ENCODE measurements at places on chromosomes 5 and 9.

GRCh38 chr5:149561848-149562247 lies 10.6 kb upstream of the CSNK1A1 start:
- peak; percentile 98 for DNase-seq

DNA sequence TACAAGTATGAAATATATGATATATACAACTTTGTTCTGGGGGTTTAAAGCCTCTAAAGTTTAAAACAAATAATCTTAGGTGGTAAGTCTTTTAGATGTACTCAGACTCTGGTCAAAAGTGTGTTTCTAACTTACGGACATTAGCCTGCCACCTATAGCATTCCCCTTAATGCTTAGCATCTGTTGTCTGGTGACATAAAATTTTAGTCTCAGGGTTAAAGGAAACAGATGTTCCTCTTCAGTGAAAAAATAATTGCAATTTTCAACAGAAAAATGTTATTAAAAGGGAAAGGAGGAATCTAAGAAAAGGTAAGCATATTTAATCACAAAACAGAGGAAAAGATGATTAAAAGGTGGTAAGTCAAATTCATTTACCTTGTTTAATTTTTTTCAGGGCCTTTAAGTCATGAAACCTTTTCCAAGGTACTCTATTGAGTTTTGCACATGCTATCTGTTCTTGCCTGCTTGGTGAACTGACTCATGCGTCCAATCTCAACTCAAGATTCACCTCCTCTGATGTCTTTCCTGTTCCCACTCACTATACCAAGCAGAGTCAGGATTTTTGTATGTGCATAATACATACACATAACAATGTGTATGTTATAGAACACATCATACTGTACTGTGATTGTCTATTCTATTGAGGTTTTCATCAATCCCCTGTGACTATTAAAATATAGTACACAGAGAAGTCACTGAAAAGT lies 7.9 kb downstream of the TMEM167A start:
- no peak for DNase-seq

GRCh38 chr9:128055344-128056040 lies 11.6 kb downstream of the NAIF1 start:
- DNase-seq: peak; percentile 58

GRCh38 chr9:116646661-116647514 lies 40.2 kb upstream of the TRIM32 start:
- DNase-seq: peak; percentile 66

GRCh38 chr5:147648597-147648996 lies 133.9 kb downstream of the JAKMIP2 start:
- no peak for DNase-seq

- no peak for DNase-seq
These were observed 44.5 kb upstream of the SUSD3 start for GRCh38 chr9:93013856-93014582.

DNA sequence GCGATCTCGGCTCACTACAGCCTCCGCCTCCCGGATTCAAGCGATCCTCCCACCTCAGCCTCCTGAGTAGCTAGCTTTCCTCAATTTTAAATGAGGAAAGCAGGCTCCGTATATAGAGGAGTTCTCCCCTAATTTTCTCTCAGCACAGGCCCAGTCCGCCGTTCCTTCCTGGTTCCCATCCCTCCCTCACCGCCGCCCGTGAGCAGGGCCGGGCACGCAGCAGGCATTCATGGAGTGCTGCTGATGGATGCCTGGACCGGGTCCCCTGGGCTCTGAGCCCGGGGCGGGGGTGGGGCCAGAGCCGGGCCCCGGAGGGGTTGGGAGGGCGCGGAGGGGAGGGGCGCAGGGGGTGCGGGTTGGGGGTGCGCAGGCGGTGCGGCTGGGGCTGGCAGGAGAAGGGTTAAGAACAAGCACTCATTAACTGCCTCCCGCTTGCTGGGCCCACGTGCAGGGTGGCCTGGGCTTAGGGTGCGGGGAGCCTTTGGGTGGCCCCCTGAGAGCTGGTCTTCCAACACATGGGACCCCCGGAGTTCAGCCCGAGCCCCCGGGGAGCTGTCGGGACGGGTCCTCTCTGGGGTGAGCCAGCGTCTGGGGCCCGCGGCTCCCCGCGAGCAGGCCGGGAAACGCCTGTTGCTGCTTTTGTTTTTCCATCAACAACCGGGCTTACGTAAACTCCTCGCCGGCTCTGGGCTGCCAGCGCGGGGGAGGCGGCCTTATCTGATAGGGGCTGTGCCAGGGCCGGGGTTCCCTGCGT lies 33.7 kb downstream of the LHX2 start:
- no peak for DNase-seq

DNA sequence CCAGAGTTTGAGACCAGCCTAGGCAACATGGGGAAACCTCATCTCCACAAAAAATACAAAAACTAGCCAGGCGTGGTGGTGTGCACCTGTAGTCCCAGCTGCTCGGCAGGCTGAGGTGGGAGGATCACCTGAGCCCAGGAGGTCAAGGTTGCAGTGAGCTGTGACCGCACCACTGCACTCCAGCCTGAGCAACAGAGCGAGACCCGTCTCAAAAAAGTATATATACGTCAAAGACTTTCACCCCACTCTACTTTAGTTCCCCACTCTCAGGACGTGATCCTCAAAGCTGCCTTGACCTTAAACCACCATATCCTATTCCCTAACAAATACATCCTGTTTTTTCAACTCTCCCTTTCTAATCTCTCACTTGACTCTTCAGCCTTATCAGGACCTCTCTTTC lies 41.0 kb downstream of the PCDHGC5 start:
- no peak for DNase-seq

DNA sequence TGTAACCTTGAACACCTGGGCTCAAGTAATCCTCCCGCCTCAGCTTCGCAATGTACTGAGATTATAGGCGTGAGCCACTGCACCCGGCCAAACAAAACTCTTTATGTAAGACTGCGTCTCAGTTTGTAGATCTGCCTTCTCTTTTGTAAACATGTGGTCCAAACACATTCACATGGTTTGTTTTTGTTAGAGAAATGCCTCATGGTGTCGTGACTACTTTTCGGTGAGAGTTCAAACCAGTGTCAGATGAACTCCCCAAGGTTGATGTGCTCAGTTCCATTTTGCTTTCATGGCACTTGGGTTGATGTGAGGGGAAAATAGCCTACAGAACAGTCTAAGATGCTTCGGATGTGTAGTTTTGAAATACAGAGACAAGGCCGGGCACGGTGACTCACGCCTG lies 231.6 kb downstream of the GOLPH3 start:
- DNase-seq: no peak

- no peak for DNase-seq
These were observed 35.2 kb upstream of the IL7R start for GRCh38 chr5:35821513-35821912.

DNA sequence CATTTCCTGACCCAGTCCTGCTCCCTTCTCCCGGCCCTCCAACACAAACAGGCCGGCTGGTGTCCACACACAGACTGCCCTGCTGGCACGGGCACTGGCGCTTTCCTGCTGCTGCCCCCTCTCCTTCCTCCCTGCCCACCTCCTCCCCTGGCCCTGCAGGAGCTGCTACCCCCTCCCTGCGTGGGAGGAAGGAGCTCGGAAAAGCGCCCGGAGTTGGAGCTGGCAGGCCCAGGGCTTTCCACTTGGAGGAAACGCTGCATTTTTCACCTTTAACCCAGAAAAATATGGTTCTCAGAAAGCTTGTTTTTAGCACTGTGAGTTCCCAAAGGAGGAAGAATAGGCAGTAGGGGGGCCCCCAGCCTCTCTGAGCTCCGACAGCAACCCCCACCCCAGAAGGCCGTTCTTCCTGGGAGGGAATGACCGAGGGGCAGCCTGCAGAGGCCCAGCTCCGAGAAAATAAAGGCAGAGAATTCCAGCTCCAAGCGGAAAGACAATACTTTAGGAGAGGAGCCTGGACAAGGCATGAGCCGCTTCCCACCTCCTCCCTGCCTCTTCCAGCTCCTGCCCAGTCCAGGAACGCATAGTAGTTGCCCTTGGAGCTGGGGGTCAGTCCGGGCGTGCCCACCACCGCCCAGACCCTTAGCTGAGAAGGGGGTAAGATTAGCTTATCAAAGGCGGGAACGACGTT lies 88.9 kb downstream of the LIFR start:
- peak; percentile 25 for DNase-seq

- DNase-seq: no peak
These were observed 551.1 kb downstream of the CAAP1 start for GRCh38 chr9:26341545-26341944.

DNA sequence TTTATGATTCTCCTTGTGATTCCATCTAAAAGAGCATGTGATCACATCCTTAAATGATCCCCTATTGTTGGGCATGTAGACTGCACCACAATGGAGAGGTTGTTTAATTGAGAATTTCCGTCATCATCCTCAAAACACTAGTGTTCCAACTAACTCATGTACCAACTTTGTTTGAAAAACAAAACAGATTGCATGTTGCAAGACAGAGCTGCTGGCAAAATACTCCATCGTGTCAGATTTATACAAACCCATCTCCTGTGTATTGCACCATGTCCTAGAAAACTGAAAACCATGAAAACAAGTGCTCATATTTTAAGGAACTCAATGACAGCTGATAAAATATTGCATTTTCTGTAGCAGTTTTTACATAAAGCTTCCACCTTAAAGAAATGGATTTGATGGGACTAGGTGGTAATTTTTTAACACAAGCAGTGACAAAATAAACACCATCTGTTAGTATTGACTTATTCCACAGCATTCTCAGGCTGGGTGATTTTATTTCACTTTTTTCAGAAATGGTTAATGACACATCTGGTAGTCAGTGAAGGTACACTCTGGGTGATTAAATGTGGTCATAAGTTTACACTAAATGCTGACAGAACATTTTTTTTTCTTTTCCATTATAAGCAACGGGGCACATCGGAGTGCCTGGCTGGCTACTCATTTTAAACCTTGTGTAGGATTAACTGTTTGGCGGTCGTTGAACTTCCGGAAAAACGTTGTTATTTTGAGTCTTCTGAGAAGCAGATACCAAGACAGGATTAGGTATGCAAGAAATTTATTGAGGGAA lies 602.9 kb upstream of the WWC1 start:
- peak; percentile 65 for DNase-seq

DNA sequence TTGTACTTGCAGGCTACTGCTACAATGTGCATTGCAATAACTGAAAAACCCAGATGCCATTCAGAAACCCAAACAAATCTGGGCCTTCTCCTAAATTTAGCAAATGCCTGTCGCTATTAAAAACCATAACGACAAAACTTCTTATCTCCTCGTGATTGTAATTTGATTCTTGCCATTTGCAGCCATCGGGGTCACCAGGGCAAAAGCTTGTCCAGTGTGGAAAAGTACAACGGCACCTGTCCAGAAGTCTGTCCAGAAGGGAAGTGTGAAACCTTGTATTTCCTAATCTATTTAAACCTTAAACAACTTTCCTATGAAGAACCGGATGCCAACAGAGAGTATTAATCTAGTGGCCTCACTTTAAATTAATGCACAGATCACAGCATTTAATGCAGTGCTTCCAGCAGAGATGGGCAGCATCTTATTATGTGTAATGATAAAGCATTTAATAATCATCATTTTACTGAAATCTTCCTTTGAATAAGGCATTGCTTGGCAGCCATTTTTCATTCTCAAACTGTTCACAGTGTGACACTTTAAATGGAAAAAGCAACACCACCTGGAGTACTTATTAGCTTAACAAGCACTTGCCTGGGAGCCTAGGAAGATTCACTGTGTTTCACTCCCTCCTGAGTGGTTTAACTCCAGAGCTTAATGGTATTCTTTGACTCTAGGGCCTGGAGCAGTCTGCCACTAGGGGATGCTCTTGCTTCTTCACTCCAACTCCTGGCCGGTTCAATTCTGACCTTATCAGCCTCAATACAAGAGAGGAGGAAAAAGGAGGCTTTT lies 4.9 kb upstream of the C7 start:
- peak; percentile 59 for DNase-seq

GRCh38 chr5:124519396-124519795 lies 227.0 kb downstream of the ZNF608 start:
- peak; percentile 86 for DNase-seq

DNA sequence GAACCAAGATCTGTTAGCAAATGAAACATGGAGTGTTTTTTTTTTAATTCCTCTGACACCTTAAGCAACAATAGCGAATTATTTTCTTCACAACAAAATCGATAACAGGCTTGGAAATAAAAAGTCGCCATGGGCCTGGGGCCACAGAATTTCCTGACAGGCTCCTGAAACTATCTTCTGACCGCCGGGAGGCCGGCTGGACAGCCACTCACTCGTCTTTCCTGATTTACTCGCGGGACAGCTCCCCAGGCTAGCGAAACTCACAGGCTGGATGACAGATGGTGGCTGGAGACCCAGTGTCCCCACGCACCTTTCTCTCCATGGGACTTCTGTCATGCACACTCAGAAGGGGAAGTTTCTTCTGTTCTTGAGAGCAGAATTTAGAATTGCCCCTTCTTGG lies 143.3 kb upstream of the IRX2 start:
- no peak for DNase-seq

DNA sequence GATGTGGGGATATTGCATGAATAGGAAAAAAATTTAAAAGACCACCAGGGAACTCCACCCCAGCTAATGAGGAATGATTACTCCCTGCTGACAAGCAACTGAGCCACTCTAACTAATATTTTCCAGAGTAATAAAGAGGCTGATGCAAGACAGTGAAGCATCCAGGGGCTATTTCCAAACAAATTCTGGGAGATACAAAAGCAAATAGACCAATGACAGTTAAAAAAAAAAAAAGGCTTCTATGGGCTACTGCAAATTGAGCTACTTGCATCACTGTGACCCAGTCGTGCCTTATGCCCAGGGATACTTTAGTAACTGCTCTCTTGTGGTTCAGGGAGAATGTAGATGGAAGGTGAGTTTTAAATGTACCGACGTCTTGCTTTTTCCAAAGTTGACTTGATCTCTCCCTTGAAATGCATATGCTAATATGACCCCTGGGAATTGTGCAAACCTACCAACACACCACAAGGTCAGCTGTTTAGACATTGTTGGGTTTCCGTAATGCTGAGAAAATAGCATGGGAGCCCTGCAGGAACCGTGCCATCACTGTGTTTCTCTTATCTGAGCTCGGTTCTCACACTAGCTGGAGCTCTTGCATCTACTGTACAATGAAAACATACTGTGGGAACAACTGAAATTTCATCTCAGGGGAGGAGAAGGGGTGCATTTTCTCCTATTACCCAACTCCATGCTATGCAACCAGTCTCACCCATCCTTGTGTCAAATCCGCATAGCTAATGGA lies 250.6 kb upstream of the MAP3K1 start:
- DNase-seq: no peak

DNA sequence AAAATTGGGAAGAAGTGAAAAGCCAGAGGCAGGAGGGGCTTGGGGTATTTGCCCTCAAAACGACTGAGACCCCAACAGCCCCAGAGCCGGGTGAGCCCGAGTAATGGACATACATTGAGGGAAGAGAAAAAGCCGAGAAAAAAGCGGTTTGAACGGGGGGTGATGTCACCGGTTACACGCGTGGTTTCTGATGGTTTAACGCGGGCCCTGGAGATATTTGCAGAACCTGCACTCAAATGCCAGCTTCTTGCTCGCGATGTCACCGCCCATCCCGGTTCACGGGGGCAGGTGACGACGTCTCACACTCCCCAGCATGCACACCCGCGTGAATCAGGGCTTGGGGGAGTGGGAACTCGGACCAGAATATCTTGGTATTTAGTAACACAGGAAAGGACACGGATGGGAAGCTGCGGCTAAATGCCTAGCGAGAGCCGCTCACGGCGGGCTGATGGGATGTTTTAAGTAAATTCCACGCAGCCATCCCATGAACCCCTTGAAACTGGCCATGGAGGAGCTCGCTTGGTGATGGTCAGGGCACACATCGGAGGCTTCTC lies 102.0 kb upstream of the RAPGEF1 start:
- no peak for DNase-seq

Data from renal cortical epithelial cell (primary cell).